Cardiac muscle cell (in vitro differentiated cells and primary cell): ENCODE measurements at places on chromosomes 5 and 9.
A peak's percentile ranks its signal among the peaks of the same experiment; 100 is the strongest.

GRCh38 chr5:36403632-36404311 is 102.1 kb upstream of the RANBP3L start:
- DNase-seq: no peak

DNA sequence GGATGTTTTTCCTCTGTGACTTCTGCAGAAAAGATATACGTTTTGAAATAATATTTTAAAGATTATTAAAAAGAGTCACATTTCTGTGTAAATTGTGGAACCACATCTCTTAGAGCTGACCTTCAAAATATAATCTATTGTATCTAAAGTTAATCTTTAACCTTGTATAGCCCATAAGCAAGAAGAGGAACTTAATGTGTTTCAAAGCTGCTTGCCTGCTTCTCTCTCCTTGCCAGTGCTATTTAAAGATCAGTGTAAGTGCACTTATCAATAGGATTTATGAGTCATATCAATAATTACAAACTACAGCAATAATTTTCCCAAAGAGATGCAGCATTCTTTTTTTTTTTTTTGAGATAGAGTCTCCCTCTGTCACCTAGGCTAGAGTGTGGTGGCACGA is 29.4 kb upstream of the GDA start:
- no peak for DNase-seq

- no peak for DNase-seq
Measured at GRCh38 chr5:40432836-40433235, 246.9 kb upstream of the PTGER4 start.

- no peak for DNase-seq
Measured at GRCh38 chr9:1353291-1353690, 303.1 kb downstream of the DMRT2 start.

DNA sequence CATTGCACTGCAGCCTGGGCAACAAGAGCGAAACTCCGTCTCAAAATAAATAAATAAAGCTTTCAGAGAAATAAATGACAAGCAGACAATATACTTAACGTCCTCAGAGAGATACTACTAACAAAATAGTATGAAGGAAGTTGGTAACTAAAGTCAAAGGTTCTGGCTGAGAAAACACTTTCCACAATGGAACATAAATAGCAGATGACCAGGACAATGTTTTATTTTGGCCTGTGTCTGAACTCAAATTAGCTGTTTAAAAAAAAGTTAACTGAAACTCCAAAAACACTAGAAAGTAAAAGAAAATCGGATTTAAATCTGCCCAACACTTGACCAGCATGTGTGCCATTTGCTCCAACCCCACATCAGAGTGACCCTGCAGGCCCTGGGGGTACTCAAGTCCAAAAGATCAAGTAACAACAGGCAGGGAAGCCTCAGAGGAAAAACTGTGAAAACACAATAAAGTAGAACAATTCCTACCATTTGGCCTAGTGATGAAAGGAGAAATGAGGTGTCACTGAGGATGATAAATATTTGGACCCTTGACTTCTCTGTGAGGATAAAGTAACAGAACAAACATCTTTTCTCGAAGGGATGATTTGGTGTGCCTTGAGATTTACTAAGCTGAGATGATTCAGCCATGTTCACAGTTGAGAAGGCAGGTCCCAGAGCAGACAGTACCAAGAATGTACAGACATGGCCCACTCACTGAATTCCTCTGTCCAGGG is 47.7 kb downstream of the LHFPL2 start:
- no peak for DNase-seq

- no peak for DNase-seq
Measured at GRCh38 chr5:17169507-17169906, 47.9 kb upstream of the BASP1 start.

- DNase-seq: no peak
Measured at GRCh38 chr5:28370896-28371295, 1332.5 kb upstream of the CDH9 start.

DNA sequence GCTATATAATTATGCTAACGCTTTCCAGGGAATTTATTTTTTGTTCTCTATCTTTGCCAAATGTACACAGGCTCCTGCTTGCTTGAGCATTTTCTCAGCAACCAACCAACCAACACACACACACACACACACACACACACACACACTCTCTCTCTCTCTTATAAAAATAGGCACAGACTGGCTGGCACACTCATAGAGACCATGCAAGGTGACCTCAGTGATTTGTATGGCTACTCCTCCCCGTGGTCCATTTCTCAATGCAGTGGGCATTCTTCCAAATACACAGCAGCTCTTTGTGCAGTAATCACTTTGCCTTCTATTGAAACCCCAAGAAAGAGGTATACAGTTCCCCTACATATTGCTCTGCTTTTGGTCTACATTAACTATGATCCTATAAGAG is 416.0 kb downstream of the MAN2A1 start:
- DNase-seq: peak; percentile 29

DNA sequence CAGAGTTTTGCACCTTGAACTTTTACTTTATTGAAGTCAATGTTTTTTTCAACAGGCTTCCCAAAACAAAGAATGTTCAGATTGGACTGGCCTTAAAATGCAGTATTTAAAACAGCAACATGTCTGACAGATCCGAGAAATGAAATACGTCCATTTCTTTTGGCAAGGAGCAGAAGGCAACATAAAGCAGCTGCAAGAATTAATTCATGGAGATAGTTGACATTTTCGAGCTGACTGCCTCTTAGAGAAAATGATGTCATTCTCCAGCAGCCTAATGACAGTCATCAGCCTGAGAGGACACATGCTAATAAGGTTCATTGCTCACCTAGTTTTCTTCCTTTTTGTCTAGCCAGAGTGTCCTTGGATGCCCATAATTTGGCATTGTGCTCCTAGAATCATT is 232.2 kb upstream of the SEMA6A start:
- no peak for DNase-seq

DNA sequence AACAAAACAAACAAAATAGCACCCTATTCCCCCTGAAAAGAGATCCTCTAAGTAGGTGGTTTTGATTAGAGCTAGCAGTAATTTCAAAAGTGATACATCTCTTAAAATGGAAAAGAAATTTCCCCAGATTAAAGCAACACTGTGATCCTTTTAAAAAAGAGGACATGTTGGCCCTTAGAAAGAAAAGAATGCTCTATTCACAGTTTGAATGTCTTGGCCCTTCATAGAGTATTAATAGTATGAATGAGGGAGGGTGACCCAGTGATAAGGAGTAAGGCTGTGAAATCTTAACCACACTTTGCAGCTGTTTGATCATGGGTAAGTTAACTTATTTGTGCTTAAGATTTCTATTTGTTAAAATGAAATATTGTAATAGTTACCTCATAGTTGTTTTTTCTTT is 467.7 kb upstream of the MEF2C start:
- DNase-seq: no peak

- DNase-seq: no peak
Measured at GRCh38 chr9:116641292-116642059, 45.6 kb upstream of the TRIM32 start.

DNA sequence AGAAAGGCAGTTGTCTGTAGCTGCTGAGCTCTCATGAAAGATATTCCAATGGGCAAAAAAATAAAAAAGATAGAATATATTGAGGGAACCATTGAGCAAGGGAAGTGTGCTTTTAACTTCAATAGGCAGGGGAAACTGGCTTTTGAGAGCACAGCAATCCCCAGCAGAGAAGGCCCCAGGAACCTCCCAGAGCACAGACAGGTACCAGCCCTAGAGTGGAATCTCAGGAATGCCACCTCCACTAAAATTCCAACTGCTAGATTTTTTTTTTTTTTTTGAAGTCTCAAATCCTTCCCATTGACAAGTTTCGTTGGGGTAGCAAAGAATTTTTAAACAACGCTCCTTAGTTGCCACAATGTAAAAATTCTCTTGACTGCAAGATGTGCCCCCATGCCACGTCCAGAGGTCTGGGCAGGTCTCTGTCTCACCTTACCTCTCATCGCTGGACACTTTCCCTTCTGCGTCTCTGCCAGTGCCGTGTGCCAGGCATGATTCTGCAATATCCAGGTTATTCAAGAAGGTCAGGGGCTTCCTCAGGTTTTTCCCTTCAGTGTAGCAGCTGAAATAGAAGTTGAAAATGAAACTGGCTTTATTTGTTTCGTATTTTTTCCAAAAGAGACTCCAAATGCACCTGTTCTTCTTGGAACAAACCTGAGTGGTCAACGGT is 64.2 kb upstream of the IRX1 start:
- peak; percentile 30 for DNase-seq

DNA sequence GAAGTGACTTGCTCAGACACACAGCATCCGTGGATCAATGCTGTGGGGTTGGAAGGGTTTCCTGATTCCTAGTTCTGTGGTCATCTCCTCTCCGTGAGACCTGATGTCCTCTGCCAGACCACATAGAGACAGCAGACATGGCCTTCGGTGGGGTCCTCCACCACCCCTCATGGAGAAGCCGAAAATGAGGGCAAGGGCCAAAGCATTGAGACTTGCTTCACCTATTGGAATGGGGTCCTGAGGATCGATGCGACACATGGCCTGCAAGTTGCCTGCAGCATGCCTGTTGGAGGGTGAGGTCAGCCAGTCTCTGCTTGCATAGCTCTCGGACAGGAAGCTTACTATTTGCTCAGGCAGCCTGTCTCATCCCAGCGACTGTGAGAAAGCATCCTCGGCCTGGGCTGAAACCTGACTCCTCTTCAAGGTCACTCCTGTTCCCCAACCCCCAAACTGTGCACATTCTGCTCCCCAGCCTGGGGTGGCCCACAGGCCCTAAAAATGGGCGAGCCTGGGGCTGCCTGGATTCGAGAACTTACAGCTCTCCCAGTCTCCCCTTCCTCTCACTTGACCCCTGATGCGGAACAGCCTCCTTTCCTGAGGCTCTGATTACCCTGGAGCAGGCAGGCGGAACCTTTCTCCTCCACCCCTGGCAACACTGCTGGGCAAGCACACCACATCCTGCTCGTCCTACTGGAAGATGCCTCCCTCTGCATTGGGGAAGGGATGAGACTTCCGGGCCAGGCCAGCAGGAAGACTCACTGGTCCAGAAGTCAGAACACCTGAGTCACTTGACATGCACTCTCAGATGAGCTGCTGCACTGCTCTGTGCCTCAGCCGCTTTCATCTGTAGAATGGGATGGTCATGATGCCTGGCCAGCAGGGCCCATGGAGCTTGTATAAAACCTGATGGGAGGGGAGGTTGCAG is 186.9 kb downstream of the RGS3 start:
- DNase-seq: no peak

DNA sequence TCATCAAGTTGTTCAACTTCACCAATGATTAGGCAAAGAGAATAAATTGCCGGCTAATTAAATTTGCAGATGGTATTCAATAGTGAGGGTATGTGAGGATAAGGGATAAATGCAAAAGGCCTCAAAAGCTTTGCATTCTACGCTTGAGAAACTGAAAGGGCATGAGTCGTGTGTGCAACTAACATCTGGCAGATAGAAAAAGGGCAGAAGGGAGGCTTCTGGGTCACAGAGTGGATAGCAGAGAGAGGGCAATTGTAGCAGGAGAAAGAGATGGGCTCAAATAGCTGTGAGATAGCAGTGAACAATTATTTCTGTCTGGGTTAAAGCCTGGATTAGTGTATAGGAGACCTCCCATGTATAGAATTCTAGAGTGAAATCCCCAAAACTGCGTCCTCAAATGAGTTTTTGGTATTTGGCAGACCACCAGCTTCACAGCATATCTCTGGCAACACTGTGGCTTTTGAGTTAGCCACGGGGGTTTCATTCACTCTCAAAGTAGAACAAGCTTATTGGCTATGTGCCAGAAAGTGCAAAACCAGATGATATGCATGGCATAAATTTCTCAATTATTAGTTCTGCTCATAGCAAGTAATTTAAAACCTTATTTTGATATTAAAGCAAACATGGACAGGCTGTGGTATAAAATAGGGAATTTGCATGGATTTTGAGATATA is 586.3 kb downstream of the BRINP1 start:
- DNase-seq: no peak

- no peak for DNase-seq
Measured at GRCh38 chr5:124755565-124755964, 9.1 kb upstream of the ZNF608 start.

DNA sequence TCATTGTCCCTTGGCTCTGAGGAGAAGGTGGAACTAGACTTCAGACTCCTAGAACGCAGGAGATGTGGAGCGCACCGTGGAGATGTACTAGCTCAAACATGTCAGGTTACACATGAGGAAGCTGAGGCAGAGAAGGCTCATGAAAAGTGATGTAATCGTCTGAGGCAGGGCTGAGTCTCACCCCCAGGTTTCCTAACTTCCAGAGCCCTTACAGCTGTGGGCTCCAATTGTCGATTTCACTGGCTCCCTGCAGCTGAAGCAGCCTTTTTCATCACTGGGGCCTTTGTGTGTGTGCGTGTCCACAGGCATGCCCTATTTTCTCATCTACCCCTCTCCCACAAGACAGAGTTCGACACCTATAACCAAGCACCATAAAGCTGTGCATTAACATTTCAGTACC is 370.6 kb downstream of the NTRK2 start:
- no peak for DNase-seq

DNA sequence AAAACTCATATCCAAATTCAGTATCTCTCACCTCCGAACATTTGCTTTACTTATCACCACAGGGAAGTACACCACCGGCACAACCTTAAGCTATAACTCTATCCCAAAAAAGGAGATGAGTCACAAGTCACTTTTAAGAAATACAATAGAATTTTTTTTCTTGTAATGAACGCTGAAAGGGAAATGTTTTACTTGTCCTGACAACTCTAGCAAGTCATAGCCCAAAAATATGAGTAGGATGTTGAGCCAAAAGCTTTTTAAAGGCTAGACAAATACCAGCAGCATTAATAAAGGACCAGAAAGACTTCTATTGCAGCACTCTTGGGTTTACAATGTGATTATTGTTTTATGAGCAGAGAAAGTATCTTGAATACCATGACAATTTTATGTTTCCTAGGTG is 147.3 kb upstream of the FST start:
- DNase-seq: no peak

- no peak for DNase-seq
Measured at GRCh38 chr9:99999797-100000196, 93.3 kb downstream of the STX17 start.

- no peak for DNase-seq
Measured at GRCh38 chr9:34659592-34660253, 2.7 kb downstream of the CCL27 start.
